ENCODE measurements at places on chromosomes 7 and 10.
A peak's percentile ranks its signal among the peaks of the same experiment; 100 is the strongest.

GRCh38 chr10:116470768-116471415 lies 43.2 kb downstream of the PNLIPRP3 start:
- peak; percentile 4 for DNase-seq

- DNase-seq: no peak
These were observed 150.6 kb downstream of the CDH23 start for GRCh38 chr10:71547312-71547711.

- peak; percentile 90 for DNase-seq
These were observed 14.2 kb upstream of the HPS1 start for GRCh38 chr10:98460837-98461499.

GRCh38 chr7:43612128-43612527 lies 29.2 kb downstream of the STK17A start:
- DNase-seq: peak; percentile 47

DNA sequence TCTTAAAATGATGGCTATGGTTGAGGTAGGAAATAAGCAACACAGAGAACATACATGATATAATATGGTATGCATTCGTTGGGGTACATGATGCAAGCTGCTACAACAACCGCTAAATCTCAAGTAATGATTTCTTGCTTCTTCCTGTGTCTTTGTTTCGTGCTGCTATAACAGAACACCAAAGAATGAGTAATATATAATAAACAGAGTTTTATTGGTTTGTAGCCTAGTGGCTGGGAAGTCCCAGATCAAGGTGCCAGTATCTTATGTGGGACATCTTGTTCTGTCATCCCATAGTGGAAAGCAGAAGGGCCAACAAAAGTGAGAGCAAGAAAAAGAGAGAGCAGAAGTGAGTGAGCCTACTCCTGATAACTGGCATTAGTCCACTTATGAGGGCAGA lies 689.7 kb downstream of the SUGCT start:
- no peak for DNase-seq

DNA sequence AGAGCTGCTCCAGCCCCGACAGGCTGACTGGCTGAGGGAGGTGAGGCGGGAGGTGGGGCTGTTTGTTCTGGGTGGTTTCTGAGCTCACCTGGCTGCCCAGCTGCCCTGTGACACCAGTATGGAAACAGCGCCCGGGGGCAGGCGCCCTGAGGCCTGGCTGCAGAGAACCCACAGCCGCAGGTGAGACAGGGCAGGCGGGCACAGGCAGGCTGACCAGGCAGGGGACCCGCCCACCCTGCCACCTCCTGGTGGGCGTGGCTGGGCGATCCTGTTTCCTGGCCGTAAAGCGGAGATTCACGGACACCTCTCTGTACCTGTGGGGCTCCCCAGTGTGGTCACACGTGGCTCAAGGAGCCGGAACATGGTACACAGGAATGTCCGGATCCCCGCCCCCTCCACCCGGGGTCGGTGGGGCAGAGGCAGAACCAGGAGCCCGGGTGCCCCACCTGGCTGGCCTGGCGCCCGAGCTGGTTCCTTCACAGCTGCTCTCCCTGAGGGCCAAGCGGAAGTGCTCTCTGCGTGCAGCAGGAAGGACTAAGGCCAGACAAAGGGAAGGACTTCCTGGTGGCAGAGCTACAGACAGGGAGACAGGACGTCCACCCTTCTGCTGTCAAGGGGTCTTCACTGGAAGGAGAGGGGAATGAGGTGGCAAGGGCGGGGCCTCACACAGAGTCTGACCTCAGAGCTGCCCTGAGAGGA lies 3.9 kb downstream of the MICALL2 start:
- DNase-seq: no peak

DNA sequence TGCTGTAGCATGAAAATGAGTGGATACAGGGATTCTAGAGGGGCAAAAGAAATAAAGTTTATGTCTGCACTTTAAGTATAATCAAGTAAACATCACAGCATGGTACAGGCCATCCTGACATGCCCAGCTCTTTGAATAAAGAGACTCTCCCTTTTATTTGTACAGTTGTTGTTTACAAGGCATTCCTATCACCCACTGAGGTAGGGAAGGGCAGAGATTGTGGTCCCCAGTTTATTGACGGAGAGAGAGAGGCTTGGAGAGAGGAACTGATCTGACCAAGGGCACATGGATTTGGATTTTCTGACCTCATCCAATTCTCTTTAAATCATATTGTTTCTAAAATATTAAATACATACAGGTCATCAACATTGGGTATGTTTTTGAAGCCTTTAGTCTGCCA lies 53.9 kb downstream of the TACC2 start:
- no peak for DNase-seq

DNA sequence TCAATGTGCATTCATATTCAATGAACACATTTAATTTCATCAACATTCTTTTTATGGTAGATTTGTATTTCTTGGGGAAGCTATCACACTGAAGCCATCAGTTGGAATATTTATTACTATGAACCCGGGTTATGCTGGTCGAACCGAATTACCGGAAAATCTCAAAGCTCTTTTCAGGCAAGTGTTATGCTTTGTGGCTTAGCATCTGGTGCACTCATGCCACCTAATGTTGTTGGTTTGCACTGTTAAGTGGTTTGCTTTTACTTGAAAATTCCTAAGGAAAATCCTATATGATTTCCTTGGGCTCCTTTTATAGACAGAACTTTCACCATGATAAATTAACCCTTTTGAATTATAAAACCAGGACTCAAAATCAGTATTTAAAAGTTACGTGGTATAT lies 147.9 kb downstream of the DNAH11 start:
- DNase-seq: peak; percentile 23

- peak; percentile 42 for DNase-seq
These were observed 186.2 kb upstream of the SVIL start for GRCh38 chr10:29820890-29821461.

DNA sequence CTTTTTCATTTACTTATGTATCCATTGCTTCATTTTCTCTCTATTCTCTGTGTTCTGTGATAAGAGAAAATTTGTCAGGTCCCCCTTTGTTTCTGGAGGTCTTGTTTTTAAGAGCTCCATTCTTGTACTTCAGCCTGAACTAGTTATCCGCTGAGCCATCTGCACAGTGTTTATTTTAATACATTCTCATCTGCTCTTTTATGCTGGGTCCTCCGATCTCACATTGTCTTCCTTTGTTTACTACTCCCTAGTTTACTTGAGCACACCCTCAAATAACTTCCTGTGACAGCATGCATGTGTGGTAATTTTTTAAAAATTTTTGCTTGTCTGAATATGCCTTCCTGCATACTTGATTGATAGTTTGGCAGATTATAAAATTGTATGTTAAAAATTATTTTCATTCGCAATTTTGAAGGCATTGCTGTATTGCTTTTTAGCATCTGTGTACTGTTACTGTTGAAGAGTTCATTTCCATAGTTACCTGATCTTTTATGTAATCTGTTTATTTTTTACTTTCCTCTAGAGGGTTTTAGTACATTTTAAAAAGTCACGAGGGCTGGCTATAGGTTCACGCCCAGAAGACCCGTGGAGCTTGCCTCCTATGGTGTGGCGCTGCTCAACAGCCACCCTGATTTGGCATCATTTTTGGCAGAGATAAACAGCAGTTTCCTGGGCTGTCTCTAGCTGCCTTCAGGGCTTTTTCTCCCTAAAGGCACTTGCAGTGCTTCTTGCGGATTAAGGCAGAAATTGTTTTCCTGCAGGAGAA lies 31.9 kb downstream of the RSBN1L start:
- DNase-seq: peak; percentile 9

DNA sequence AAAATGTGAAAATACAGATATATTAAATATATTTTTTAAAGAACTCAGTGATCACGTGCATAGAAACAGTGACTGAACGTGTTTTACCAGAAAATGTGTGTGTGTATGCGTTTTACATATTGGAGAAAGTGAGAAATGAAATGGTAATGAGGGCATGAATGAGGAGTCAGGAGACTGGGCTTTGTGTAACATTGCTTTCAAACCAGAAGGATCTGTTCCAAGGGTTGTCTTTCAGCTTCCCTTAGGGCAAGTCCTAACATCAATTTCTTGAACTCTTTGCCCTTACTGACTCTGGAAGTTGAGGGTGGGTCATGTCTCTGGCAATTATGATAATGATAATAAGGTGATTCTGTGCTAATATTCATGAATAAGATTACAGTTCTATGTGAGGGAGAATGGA lies 557.3 kb downstream of the PHTF2 start:
- no peak for DNase-seq

- DNase-seq: no peak
These were observed 421.0 kb downstream of the THSD7A start for GRCh38 chr7:11410656-11411644.

DNA sequence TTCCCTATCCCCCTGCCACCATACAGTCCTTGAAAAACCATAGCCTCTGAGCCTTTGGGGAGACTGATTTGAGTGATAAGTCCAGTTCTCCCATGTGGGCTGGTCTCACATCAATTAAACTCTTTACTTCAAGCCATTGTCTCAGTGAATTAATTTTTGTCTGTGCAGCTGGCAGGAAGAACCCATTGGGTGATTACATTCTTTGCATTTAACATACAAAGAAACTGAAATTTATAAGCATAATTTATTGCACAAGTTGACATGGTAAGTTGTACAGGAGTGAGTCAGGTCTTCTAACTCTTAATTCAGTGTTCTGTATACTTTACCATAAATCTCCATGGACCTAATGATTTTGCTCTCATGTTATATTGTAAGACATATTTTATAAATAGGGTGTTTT lies 1613.0 kb upstream of the LRRTM3 start:
- no peak for DNase-seq

GRCh38 chr7:966291-967069 lies 8.9 kb downstream of the COX19 start:
- no peak for DNase-seq

GRCh38 chr7:4650433-4651047 lies 31.6 kb upstream of the FOXK1 start:
- DNase-seq: no peak

DNA sequence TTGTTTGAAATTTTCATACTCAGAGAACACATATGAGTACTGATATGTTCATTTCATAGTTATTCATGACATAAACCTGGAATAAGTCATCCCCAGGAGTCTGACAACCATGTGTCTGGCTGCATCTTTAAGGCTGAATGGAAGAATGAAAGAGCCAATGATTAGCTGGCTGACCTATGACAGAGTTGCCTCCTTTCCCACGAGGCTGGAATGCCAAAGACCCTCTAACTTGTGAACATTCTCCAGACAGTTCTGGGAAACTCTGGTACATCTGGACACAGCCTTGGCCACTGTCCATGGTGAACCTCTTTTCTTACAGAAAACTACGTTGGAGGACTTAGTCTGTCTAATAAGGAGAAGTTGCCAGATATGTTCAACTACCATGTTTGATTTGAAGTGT lies 380.8 kb upstream of the MKI67 start:
- no peak for DNase-seq

DNA sequence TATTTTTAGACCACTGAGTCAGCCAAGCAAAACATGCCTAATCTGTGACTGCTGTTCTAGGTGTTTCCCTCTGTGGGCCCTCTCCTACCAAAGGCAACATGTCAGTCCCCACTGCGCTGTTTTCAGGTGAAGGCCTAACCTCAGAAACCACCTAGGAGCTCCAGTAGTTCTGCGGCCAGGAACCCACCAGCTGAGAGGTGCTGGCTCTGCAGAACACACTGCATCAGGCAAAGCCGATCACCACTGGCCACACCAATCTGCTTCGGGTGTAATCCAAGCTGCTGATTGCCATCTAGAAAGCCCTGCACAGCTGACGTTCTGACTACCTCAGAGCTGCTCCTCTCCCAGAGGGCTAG lies 14.9 kb downstream of the CAMK2G start:
- no peak for DNase-seq

GRCh38 chr10:4333459-4333894 lies 492.5 kb upstream of the AKR1E2 start:
- DNase-seq: no peak

DNA sequence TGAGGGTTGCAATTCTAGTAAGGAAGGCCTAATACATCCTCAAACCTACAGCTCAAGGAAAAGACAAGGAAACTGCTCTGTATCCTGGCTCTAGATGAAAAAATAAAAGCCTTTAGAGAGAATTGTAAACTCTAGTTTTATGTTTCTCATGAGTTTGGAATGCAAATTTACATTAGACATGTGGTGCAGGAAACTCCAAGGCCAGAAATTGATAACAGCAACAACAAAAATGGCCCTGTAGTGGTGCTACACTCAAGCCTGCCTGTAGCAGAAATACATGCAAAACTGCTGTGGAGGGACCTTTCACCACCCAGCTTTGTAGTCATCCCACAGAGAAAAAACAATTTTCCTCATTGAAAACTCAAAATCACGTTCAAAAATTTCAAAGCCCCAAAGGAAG lies 546.7 kb upstream of the LRRN3 start:
- DNase-seq: no peak

GRCh38 chr10:48671914-48672595 lies 12.6 kb upstream of the WDFY4 start:
- no peak for DNase-seq

DNA sequence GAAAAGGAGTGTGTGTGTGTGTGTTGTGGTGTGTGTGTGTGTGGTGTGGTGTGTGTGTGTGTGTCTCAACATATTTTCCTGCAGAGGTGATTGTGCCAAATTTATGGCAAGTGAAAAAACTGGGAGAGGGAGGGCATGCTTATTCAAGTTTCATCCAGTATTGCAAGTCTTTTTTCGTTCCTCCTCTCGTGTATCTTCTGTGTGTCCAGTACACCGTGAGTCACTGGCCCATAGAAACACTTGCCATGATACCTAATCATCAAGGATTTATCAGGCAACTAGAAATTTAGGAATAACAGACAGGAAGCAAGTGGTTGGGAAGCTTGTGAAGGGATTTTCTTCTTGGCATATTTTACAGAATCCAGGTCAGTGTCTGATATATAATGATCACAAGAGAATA lies 820.5 kb downstream of the GATA3 start:
- DNase-seq: no peak

DNA sequence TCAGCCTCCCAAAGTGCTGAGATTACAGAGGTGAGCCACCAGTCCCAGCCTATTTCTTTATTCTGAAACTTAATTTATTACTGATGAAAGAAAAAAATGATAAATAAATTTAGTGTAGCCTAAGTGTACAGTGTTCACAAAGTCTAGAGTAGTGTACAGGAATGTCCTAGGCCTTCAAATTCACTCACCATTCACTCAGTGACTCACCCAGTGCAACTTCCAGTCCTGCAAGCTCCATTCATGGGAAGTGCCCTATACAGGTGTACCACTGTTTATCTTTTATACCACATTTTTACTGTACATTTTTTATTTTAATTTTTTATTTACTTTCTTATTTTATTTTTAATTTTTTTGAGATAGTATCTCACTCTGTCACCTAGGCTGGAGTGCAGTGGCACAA lies 12.2 kb downstream of the MRLN start:
- DNase-seq: no peak

DNA sequence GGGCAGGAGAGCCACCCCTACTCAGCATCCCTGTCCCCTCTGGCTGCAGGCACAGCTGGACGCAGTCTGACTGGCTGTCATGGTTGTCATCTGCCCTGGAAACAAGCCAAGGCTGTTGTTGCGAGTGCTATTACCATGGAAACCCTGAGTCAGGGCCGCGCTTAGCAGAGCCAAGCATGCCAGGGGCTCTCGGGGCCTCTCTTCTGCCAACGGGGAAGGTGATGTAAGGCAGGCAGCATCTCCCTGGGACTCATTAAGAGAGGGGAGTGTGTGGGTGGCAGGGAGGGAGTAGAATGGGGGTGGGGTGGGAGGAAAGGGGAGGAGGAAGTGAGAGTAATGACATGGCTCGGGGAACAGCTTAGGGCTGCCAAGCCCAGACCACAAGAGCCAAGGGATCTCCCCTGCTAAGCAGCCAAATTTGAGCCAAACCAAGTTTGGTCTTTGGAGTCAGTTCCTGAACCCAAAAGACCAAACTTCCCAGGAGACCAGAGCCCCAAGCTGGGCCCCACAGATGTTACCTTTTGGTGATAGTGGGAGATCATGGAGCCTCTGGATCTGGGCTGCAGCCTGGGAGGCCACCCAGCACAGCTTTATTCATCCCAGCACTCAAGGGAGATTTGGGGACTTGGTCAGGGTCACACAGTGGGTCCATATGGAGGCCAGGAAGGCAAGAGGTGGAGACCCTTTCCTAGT lies 67.6 kb downstream of the TMEM130 start:
- peak; percentile 82 for DNase-seq
